ENCODE measurements at places on chromosomes 4 and X. TPM values are rescaled to one million over a fixed set of nuclear protein-coding genes. Genes with fewer than 3 reads are reported as not detected.

Gene GSX2
- total RNA-seq, result not detected

Gene HSD17B13
- 0.09 TPM for total RNA-seq

Gene VEGFC
- 0.26 TPM for total RNA-seq

Gene F11
- not detected for total RNA-seq

Gene PABPC1L2A
- not detected for total RNA-seq

Gene F8
- 15.1 TPM for total RNA-seq

Gene CFAP99
- total RNA-seq, result not detected

Gene FRG2
- not detected for total RNA-seq

Gene ADGRG4
- not detected for total RNA-seq

Gene COMMD8
- 18.4 TPM for total RNA-seq

Gene UGT2B15
- total RNA-seq, result not detected

Data from dermis lymphatic vessel endothelial cell (primary cell).